ENCODE measurements at places on chromosomes 4 and X. TPM values are rescaled to one million over a fixed set of nuclear protein-coding genes. Genes with fewer than 3 reads are reported as not detected.

- H3K27me3 ChIP-seq: no peaks in the 10 kb centered on the region
- no peak for DNase-seq
- H3K4me1 ChIP-seq: no peaks in the 10 kb centered on the region
- H3K27ac ChIP-seq: no peak overlapping the region
- no peak overlapping the region for H3K4me3 ChIP-seq
- H3K36me3 ChIP-seq: no peaks in the 10 kb centered on the region
Measured at GRCh38 chrX:134501941-134502340, 42.0 kb downstream of the HPRT1 start.

DNA sequence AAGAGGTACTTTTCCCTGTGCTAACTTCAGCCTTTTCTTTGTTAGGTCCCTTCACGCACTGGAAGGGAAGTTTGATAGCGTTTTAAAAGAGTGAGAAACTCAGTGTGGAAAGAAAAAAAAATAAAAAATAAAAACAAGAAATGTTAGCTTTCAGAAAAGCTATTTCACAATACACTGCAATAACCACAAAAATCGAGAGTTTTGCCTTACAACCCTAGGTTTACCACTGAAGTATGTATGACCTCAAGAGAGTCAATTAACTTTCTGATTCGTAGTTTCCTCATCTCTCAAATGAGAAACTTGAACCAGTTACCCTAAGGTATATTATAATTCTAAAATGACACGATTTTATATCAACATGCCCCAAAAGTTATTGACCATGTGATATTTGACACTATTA is 93.9 kb upstream of the JADE1 start:
- H3K4me3 ChIP-seq: no peak overlapping the region
- peak; percentile 82 for DNase-seq
- H3K4me1 ChIP-seq: peaks cover 22% of the 10 kb centered on the region

- no peaks in the 10 kb centered on the region for H3K4me1 ChIP-seq
- no peak overlapping the region for H3K27ac ChIP-seq
- no peaks in the 10 kb centered on the region for H3K27me3 ChIP-seq
Measured at GRCh38 chr4:182818926-182819730, 98.1 kb downstream of the DCTD start.

DNA sequence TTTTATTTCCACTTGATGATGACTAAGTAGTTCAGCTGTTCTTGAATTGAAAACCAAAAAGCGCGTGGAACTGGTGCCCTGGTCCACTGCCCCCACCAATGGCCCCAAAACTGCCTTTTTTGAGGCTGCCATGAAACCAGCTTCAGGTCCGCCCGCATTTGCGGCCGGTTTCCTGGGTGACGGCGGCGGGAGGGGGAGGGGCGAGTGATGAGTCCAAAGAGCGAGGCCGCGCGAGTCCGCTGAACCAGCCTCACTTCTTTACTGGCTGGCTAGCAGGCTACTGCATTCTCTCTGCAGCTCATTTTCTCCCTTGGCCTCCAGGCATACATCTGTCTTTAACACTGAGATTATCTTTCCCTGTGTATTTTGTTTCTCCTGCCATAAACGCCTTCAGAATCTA is 72.9 kb upstream of the FABP2 start:
- no peak overlapping the region for H3K4me3 ChIP-seq
- DNase-seq: no peak
- H3K36me3 ChIP-seq: no peaks in the 10 kb centered on the region
- no peaks in the 10 kb centered on the region for H3K27me3 ChIP-seq
- H3K27ac ChIP-seq: no peak overlapping the region

DNA sequence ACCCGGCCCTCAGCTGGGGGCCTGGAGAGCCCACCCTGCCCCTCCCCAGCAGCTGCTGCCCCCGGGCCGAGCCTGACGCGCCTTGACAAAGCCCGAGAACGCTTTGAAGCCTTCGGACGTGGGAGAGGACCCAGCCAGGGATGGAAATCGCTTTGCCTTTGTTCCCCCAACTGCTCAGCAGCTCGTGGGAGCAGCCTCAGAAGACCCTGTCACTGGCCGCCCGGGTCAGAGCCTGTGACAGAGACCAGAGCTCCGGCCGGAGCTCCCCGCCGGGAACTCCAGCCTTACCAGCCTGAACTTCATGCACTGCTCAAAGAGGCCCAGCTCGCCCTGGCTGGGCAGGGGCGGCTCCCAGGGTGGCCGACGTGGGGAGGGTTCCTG is 2.6 kb upstream of the SLC6A8 start:
- H3K4me1 ChIP-seq: no peaks in the 10 kb centered on the region
- no peak overlapping the region for H3K4me3 ChIP-seq
- H3K27me3 ChIP-seq: no peaks in the 10 kb centered on the region
- H3K27ac ChIP-seq: no peak overlapping the region
- DNase-seq: no peak
- no peaks in the 10 kb centered on the region for H3K36me3 ChIP-seq

DNA sequence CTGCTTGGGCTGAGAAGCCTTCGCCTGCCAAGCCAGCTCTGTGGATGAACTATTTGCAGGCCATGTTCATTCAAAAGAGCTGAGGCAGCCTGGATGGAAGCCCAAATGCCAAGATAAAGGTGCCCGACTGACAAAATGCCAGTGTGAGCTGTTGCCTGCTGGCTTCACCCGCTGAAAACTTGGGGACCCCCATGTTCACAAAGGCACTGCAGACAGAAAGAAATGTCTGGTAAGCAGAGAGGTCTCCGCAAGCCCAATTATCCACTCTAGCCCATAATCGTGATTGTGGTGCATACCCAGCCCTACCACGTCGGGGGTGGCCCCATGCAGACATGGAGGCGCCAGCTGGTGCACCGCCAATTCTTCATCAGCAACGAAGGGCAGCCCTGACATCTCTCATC is 13.0 kb upstream of the SMIM20 start:
- H3K4me3 ChIP-seq: no peak overlapping the region
- no peaks in the 10 kb centered on the region for H3K27me3 ChIP-seq
- no peaks in the 10 kb centered on the region for H3K36me3 ChIP-seq
- H3K4me1 ChIP-seq: peaks cover 11% of the 10 kb centered on the region
- DNase-seq: no peak

DNA sequence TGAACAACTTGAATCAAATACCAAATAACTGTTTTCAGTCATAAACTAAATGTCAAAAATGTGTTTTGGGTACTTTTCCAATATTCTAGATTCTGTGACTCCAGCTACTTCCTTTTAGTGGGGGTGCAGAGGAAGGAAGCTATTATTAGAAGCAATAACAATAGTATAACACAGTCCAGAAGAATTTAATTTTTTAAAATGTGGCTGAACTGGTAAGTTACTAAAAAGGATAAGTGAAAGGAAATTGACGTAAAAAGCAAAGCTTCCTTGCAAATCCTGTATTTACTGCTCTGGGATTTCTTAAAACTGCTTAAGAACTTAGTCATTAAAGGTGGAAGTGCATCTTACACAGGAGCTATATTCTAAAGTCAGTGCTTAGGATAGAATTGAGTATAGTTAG is 53.2 kb downstream of the MOSPD2 start:
- peaks cover 34% of the 10 kb centered on the region for H3K4me1 ChIP-seq
- peak overlapping the region; percentile 33 for H3K27ac ChIP-seq
- no peaks in the 10 kb centered on the region for H3K36me3 ChIP-seq
- no peak overlapping the region for H3K4me3 ChIP-seq
- H3K27me3 ChIP-seq: no peaks in the 10 kb centered on the region

DNA sequence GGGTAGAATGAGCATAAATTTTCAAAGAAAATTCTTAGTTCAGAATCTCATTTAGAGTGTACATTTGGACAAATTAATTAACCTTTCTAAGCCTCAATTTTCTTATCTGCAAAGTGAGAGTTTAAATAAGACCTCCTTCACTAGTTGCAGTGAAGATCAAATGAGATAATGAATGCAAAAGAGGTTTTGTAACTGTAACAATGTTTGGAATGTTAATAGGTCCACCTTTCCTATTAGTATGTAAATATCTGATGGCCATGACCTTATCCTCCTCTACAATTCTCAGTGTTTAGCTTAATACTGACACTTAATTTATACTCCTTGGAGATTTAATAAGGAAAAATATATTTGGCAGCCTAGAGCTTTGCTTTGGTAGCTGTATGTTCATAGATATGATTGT is 138.8 kb downstream of the GABRG1 start:
- no peaks in the 10 kb centered on the region for H3K36me3 ChIP-seq
- DNase-seq: no peak
- no peaks in the 10 kb centered on the region for H3K27me3 ChIP-seq
- H3K4me3 ChIP-seq: no peak overlapping the region

DNA sequence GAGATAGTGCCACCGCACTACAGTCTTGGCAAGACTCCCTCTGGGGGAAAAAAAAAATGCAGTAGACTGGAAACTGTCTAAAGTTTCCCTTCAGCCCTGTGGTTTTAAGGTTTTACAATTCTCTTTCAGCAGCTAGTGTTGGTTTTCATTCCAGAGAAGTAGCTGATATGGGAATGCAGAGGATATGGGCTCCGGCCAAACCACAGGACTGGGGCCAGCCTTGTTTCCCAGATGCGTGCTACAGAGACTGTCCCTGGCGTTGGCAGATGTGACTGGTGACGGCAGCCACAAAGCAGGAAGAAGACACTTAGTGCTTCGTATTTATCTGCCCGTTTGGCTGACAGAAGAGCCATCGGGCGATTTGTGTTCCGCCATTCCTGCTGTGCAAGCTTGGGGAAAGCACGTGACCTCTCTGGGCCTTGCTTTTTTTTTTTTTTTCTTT is 43.2 kb downstream of the ZBTB49 start:
- H3K4me3 ChIP-seq: peak overlapping the region; percentile 49
- H3K27ac ChIP-seq: no peak overlapping the region
- no peaks in the 10 kb centered on the region for H3K36me3 ChIP-seq
- no peaks in the 10 kb centered on the region for H3K4me1 ChIP-seq
- DNase-seq: peak; percentile 80

GRCh38 chrX:22527302-22527701 is 254.6 kb downstream of the CBLL2 start:
- no peaks in the 10 kb centered on the region for H3K27me3 ChIP-seq
- no peak for DNase-seq
- peaks cover 18% of the 10 kb centered on the region for H3K4me1 ChIP-seq
- H3K4me3 ChIP-seq: no peak overlapping the region

The ADGRG2 gene
- not detected for total RNA-seq

The PLXNA3 gene
- total RNA-seq: 25.9 TPM

The PCDH18 gene
- 255 TPM for total RNA-seq

The NKX6-1 gene
- not detected for total RNA-seq

The GYG2 gene
- total RNA-seq: 0.43 TPM

The NEXMIF gene
- not detected for total RNA-seq

The XAGE1A gene
- total RNA-seq: not detected
